Suppressor macrophage treated with lipopolysaccharide for 4 hours (primary cell): ENCODE measurements at places on chromosomes 7 and 10.

DNA sequence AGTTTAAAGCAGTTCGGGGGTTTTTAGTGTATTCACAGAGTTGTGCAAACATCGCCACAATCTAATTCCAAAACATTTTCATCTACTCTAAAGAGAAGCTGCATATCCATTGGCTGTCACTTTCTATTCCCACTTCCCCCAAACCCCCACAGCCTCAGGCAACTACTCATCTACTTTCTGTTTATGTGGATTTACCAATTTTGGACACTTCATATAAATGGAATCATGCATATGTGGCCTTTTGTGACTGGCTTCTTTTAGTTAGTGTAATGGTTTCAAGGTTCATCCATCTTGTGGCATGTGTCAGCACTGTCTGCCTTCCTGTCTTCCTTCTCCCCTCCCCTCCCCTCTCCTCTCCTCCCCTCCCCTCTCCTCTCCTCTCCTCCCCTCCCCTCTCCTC is 78.5 kb upstream of the FZD1 start:
- peak; percentile 81 for DNase-seq

GRCh38 chr10:85610381-85611092 is 756.1 kb downstream of the GRID1 start:
- no peak for DNase-seq

DNA sequence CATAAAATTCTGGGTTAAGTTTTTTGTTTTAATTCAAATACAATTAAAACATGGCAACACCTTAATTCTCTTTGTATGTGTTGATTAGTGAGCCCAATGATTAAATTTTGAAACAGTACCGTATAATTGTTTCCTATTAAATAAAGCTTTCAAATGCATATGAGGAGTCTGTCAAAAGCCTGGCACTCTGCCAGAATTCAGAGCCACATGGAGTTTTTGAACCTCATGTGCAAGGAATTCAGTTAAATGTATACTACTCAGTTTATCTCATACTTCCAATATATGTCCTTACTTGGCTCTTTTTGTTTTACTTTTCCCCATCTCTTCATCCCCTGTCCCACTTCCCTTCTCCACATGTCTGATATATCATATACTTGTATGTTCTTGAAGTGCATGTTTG is 165.6 kb upstream of the FAM3C start:
- DNase-seq: no peak

- DNase-seq: no peak
Measured at GRCh38 chr10:132787495-132788179, 1.7 kb upstream of the NKX6-2 start.

- peak; percentile 23 for DNase-seq
Measured at GRCh38 chr7:151491859-151492258, 27.8 kb downstream of the RHEB start.

- no peak for DNase-seq
Measured at GRCh38 chr10:48439031-48439430, 132.6 kb downstream of the MAPK8 start.

GRCh38 chr7:95687759-95688343 is 84.5 kb upstream of the DYNC1I1 start:
- DNase-seq: peak; percentile 11

DNA sequence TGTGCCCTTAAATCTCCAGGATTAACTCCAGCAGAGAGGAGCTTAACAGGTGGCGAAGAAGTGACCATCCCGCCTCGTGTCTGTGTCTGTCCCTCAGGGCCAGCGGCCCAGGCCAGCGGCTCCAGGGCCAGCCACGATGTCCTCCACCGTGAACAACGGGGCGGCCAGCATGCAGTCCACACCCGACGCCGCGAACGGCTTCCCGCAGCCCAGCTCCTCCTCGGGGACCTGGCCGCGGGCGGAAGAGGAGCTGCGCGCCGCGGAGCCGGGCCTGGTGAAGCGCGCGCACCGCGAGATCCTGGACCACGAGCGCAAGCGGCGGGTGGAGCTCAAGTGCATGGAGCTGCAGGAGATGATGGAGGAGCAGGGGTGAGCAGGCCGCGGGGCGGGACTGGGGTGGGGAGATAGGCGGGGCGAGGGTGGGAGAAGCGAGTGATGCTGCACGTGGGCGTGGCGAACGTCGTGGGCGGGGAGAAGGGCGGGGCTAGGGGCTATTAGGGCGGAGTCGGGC is 33.3 kb downstream of the SRRM3 start:
- DNase-seq: peak; percentile 78

DNA sequence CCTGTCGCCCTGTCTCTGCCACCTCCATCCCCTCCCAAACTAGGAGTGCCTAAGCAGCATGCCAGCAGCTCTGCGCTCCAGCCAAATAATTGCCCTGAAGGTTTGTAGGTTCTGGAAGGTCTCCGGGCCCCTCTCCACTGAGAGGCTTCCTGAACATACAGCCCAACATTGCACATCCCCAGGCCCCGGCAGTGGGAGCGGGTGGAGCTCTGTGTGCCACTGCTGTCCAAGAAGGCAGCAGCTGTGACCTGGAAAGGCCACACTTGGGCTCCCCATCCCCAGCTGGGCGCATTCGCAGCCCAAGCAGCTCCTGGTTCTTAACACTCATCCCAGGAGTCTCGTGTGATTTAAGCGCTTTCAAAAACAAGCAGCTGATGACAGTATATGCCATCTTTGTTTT is 95.7 kb downstream of the COL13A1 start:
- no peak for DNase-seq

GRCh38 chr7:19439517-19439916 is 269.3 kb downstream of the POLR1F start:
- peak; percentile 20 for DNase-seq

DNA sequence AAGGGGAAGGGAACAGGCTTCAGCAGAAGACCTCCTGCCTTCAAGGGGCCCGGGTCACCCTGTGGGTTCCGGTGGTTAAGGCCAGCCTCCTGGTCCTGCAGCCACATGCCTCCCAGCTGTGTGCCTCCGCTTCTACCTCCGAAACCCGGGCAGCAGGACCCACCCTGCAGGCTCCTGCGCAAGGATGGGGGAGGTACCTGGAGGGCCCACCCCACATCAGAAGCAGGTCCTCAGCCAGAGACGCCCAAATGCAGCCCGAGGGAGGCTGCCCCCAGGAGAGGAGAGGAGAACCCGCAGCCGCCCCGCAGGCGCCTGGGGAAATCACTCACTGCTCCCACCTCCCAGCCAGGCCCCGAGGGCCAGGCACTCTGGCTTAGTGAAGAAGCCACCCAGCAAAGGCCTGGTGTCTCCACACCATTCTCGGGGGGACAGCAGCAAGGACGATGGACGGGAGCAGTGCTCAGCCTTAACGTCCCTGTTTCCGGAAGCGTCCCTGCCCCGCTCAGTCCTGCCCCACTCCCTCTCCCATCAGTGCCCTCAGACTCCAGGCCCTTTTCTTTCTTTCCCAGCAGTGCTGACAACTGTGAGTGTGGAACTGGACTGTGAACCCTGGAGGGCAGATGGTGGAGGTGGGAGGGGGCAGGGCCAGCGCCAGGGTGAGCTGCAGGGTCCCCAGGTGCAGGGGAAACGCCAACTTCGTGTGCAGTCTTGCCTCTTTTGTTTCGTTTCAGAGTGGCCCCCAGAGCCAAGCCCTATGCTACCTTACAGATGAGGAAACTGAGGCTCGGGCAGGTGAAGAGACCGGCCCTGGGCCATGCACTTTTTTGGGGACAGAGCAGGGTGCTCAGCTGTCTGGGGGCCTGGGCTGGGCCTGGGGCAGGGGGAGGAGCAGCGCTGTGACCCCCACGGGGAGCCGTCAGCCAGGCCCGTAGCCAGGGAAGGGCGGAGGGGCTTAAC is 138.0 kb downstream of the FAM53B start:
- DNase-seq: no peak

DNA sequence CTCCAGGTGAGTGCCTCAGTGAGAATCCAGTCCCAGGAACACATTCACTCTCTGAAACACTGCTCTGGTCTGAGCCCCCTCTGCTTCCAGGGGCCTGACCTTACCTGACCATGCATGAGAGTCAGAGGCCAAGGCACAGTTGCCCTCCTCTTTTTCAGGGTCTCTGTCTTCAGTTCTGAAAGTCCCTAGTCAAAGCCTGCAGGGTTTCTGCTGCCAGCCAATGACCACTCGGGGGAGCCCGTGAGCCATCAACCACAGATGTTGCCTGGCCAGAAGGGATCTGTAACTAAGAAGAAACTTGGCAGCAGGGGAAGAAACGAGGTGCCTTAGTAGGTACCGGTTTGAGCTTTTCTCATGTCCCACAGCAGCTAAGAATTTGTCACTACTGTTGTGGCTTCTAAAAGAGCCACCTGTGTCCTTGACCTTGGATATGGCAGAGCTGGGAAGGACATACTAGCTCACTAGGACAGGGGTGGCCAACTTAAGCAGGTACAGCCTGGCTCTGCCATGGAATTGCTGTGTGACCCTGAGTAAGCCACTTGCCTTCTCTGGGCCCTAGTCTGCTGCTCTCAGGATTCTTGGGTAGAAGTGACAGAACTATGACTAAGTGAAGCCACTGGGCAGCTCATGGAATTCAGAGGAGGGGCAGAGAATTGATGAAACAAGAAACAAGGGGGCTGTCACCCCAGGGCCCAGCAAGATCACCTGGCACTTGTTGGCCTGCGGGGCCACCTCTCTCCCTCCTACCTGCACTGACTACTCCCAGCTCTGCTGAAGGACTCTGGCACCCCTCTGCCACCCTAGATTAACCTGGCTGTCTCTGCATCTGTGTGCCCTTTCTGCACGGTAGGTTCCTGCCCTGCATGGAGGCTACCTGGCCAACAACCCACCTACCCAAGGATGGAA is 83.8 kb upstream of the GPR26 start:
- DNase-seq: peak; percentile 82

DNA sequence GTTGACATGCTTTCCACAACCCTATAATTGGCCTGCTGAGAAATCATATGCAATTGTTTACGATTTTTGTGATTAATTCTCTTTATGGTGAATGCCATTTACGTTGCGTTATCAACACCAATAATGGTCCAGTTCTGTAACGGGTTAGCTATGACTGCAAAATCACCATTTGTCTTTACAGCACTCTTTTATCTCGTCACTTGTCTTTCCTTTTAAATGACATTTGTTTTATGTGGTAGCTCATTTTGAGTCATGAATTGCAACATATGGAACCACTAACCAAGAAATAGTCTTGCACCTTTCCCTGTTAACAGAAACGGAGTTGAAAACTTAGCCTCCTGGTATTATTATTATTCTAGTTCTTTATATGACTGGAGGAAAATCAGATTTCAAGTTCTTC is 3.1 kb upstream of the KIAA1217 start:
- DNase-seq: no peak

- DNase-seq: no peak
Measured at GRCh38 chr10:6044060-6044459, 18.1 kb downstream of the IL2RA start.

DNA sequence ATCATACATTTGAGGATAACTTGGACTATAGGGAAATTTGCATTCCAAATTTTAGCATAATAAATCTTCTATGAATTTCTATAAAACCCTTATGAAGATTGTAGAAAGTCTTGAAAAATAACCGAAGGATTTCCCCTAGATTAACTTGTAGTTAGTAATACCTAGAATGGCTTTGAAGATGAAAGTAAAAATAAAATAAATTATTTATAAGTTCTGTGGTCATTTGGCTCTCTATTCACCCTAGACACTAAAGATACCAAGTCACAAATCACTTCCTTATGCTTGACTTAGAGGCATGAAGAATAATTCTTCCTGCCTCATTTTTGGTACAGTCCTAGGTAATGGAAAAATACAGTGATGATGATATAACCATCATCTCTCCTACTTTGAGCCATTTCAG is 79.3 kb downstream of the CSTF2T start:
- no peak for DNase-seq

- no peak for DNase-seq
Measured at GRCh38 chr7:137704723-137705122, 142.1 kb downstream of the DGKI start.

DNA sequence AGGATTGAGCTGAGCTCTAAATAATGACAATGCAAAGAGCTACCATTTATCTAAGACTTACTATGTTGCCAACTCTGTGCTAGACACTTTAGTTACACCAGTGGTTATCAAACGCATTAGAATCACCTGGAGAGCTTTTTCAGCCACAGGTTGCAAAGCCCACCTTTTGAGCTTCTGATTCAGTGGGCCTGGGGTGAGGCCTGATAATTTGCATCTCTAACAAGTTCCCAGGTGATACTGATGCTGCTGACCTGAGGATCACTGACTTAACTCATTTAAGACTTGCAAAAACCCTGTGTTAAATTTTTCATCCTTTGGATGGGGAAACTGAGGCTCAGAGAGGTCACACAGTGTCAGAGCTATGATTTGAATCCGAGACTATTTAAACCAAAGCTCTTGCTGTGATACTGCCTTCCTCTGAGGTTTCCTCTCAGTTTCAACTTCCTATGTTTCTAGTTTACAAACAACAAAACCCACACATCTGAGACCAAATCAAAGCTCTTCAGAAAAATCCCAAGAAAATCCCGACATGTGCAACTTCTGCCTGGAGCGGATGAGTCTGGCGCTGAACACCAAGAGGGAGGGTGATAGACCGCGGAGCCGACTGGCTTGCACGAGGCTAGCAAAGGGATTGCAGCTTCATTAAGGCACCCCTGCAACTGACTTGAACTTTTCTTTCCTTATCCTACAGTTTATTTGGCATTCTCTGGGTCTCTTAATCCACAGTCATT is 124.9 kb downstream of the CYP26A1 start:
- peak; percentile 88 for DNase-seq

DNA sequence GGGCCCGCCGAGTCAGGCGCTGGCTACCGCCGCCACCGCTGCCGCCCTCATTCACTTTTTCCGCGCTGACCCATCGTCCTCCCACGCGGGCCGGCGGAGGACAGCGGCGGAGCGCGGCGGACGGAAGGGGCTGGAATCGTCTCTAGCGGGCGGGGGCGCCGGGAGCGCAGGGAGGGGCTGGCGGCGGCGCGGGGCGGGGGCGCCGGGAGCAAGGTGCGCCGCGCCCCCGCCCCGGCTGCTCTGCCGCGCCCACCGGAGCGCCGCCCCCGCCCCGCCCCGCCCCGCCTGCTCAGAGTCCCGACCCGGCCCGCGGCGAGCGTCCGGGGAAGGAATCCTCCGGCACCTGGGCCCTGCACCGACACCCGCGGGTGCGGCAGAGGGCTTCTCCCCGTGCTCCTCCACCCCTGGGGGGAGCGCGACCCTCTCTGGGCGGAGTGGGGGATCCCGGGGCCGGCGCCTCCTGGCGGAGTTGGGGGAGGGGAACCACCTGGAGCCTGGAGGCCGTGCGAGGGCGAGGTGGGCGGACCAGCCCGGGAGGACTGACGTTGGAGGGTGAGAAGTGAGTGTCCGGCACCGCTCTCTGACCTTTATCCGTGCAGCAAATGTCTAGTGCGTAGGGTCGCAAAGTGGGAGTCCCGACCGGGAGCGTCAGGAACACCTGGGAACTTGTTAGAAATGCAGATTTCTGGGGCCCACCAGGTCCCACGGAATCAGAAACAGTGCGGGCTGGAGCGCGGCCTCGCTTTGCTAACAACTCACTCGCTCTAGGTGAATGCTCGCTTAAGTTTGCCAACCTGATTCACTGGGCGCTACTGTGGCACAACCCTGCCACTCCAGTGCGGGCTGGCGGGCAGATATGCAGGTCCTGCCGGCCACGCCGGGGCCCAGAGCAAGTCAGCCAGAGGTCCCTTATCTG is at the start of gene COBL:
Gene COBL (minus strand): TSS at position 144 of the 916 bp plus-strand sequence. CDS start 176 bp downstream, outside the sequence.
- peak; percentile 9 for DNase-seq

GRCh38 chr7:6278749-6279310 is 6.4 kb upstream of the CYTH3 start:
- no peak for DNase-seq
